ENCODE measurements at places on chromosomes 7 and 10.

DNA sequence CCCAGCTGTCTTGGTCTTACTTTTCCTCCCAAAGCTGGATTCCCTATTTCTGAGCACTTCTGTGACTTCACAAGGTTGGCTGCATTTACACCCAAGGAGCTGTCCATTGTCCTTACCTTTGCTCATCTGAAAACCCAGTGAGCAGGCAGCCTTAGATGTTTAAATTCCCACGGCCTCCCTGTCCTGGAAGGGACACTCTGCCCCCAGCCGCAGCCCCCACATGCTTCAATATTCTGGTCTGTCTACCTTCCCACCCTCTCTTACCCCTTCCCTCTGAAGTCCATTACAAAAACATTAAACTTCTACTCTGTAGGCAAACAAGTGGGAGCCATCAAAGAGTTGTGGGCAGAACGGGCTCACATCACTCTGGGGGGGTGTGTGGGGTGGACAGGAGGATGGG is 73.8 kb upstream of the EFCAB10 start:
- DNase-seq = peak; percentile 86

DNA sequence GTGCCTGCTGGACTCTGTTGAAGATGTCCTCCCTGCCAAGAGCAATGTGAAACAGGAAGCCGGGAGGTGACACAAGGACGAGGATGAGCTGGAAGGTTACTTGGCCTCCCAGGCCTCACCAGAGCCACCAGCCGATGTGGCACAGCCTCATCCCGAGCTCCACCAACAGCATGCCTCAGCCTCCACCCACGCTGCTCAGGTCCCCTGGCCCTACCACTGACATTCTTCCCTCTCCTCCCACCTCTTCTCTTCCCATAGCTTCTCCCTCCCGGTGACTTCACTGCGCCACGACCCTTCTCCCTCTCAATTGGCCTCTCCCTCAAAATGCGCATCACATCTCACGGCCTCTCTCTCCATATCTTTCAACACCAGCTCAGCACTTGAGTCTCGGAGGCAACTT is 249.9 kb downstream of the SKAP2 start:
- no peak for DNase-seq

GRCh38 chr7:137366995-137367394 is 23.5 kb upstream of the PTN start:
- DNase-seq = no peak

DNA sequence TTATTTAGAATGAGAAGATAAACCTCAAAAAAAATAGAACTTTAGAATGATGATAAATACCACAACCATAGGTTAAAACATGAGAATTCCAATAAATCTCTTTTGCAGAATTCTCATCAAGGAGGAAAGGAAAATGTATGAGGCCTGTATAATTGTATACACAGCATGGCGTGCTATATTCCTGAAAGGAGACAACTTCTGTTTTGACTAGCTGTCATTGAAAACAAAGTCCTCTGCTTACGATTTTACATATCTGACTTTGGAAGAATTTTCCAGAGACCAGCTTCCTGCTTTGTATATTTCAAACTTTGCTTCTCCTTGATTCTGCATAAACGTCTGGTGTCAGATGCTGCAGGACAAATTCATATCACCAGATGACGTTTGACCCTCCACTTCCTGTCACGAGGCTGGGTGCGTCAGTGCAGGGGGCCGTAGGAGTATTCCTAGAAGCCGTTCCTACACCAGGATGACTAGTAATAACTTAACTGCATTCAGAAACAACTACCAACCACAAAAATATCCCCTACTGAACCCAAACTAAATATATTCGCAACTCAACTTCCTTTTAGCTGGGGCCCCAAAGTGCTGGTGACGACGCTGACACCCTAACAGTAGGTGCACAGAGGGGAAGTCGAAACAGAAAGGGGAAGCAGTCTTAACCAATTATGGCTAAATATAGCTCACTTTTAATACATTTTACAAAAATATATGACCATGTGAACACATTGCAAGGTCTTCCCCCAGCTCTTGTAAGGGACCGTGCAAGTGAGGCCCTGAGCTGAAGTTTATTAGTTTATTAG is 178.6 kb upstream of the INHBA start:
- no peak for DNase-seq

DNA sequence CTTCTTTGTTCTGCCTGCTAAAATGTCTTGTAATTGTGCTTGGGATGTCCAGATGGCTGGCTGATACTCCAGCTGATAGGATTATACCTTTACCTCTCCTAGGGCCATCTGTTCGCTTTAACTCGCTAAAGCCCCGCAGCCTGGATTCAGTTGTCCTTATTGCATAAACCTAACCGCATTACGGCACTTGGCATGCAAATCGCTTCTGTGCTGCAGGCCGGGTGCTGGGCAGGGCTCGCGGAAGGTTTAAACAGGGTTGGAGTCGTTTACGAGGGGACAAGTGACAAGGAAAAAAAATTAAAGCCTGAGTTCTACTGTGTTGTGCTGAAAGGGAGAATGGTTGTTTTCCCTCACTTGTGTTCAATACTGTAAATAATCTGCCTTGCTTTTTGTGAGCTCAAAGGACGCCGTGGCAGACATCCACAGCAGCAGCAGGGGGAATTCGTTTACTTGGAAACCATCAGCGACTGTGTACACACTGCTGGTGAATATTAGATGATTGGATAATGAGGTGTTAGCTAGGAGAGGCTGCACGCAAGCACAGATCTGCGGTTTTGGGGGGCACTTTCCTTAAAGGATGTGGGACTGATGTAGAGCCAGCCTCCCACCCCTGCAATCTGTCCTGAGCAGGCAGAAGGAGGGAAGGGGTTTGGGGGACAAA is 93.0 kb downstream of the EBF3 start:
- DNase-seq = no peak

DNA sequence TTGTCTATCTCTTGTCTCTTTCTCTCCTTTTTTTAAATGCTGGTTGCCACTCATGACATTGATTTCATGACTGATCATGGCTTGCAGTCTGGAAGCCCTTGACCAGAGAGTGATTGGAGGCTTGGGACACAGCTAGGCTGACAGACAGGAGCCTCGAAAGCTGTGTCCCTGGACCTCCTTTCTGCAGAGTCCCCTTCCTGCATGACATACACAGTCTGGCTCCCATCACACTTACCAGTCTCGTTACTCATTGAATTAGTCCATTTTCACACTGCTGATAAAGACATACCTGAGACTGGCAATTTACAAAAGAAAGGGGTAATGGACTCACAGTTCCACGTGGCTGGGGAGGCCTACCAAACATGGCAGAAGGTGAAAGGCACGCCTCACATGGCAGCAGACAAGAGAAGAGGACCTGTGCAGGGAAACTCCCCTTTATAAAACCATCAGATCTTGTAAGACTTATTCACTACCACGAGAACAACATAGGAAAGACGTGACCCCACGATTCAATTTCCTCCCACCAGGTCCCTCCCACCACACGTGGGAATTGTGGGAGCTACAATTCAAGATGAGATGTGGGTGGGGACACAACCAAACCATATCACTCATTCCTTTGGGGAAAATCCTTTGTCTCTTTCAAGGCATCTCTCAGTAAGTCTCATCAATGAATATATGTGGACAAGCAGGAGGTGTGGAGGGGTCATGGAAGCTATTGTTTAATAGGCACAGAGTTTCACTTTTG is 102.3 kb downstream of the TBXAS1 start:
- DNase-seq = no peak

- no peak for DNase-seq
Observed at GRCh38 chr10:29326299-29326698, 37.4 kb downstream of the LYZL1 start.

DNA sequence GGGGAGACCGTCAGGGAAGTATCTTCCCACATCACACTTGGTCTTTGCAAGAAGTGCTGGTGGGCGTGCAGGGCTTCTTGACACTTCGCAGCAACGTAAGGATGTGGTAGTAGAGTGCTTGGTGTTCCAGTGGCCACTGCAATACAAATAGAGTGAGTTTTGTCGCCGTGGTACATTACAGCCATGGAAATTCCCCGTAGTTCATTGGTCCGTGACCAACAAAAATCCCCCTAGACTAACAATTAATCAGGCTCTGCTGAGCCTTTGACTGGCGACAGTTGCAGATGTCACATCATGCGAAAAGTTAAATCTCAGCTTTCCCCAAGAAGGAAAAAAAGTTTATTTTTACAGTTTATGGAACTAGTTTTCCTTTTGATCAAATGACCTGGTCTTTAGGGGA is 134.7 kb downstream of the MGMT start:
- DNase-seq = peak; percentile 39

- no peak for DNase-seq
Observed at GRCh38 chr10:13859979-13860654, 273.4 kb downstream of the PRPF18 start.

GRCh38 chr7:132084776-132085388 is 491.4 kb downstream of the PLXNA4 start:
- no peak for DNase-seq

DNA sequence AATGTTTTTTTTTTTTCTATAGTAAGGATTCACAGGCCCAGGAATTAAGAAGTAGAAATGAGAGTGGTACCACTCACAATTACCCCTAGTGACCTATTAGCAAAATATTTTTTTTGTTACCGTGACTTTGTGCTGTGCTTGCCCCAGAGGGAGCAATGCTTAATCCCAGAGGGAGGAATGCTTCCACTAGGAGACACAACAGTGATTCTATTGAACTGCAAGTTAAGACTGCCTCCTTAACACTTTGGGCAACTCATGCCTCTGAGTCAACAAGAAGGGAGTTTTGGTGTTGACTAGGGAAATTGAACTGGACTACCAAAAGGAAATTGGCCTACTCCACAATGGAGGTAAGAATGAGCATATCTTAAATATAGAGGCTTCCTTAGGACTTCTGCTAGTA is 17.2 kb upstream of the MEOX2 start:
- DNase-seq = no peak

DNA sequence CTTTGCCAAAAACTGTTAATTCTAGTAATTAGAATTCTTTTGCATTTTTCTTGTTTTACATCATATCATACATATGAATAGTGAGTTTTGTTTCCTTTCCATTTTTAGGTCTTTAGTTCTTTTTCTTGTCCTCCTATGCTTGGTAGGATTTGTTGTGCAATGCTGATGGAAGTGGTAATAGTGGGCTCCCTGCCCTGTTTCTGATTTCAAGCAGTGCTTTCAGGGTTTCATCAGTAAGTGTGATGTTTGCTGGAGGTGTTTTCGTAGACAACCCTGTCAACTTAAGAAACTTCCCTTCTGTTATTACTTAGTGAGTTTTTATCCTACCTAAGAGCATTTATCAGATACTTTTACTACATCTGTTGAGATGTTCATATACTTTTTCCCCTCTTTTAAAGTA is 50.5 kb downstream of the CSGALNACT2 start:
- no peak for DNase-seq

GRCh38 chr10:3807211-3807927 is 22.4 kb upstream of the KLF6 start:
- no peak for DNase-seq

DNA sequence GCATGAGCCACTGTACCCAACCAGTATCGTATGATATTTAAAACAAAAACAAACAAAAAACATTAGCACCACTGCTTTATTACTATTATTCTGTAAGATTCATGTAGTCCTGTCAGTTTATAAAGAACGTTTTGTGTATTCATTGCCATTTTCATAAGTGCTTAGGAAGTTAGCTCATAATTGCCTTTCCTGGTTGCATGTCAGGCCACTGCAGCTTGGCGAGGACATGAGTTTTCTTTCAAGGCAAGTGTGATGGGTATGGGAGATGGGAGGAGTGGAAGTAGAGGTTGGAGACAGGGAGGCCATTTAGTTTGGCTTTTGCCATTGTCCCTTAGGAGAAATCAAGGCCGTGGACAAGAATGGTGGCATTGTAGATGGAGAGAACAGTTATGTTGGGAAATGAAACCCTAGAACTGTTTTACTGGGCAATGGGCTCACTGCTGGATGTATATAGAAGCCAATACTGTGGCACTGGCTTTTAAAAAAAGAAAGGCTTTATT is 48.9 kb downstream of the TYW1 start:
- DNase-seq = no peak

GRCh38 chr7:29613100-29613499 is 49.5 kb downstream of the PRR15 start:
- DNase-seq = no peak

DNA sequence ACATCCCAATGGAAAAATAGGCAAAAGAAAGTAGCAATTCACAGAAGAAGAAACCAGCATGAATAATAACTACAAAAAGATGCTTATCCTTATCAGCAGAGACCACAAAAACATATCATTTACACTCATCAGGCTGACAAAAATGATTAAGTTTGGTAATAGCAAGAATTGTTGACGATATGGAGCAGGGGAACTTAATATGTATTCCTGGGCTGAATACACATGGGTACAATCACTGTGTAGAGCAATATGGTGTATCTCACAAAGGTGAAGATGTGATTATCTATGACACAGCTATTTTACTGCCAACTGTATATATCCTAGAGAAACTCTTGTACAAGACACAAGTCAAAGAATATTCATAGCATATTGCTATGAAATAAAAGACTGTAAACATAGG is 141.8 kb upstream of the NOBOX start:
- no peak for DNase-seq

- DNase-seq = no peak
Observed at GRCh38 chr7:124072603-124073309, 39.9 kb upstream of the TMEM229A start.

- DNase-seq = no peak
Observed at GRCh38 chr10:117272195-117273076, 31.5 kb downstream of the SLC18A2 start.

DNA sequence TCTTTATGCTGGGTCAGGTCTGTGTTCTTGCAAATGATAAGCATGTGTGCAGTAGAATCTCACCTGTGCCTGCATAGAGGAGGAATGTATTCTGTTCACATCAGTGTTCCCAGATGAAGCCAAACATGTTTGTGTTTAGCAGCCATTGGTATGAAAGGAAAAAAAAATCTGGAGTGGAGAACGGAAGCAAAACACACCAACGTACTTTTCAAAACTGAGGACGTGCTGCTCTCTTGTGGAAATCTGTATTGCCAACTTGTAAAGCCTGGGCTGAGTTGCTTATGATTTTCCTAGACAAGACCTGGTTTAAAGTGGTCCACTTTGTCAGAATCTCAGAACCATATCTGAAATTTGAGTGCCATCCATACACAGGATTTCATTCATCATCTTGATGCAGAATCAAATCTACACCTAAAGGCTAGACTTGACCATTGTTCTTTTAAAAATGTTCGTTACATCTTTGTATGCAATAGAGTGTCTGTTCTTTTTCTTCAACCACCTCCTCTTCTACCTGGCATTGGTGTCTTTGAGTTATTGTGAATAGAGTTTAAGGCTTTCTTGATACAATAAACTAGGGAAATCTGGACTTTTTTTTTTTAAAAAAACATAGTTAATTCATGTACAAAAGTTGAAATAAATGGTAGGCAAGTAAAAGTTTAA is 367.7 kb downstream of the PHF14 start:
- DNase-seq = peak; percentile 45

DNA sequence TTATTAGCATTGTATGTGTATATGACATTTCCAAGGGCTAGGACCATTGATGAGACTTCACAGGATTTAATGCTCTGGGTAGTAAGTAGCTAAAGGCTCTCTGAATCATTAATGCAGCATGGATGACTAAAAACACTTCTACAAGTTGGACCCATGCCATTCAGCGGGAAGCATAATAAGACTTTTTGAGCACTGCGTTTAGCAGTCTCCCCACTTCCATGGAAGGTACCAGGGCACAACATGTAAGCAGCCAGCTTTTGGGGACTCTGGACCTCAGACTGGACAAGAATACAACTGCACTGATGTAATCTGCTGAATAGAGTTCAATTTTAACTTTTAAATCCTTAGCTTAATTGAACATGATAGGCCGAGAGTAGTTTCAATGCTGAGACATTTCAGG is 191.7 kb upstream of the IMMP2L start:
- peak; percentile 24 for DNase-seq

GRCh38 chr7:55509322-55509721 is 63.0 kb downstream of the VOPP1 start:
- DNase-seq = no peak

- DNase-seq = no peak
Observed at GRCh38 chr10:112168733-112169132, 14.8 kb downstream of the GPAM start.

Data from renal pelvis (tissue), 12 donors.